ENCODE measurements at places on chromosomes 6 and 20.

DNA sequence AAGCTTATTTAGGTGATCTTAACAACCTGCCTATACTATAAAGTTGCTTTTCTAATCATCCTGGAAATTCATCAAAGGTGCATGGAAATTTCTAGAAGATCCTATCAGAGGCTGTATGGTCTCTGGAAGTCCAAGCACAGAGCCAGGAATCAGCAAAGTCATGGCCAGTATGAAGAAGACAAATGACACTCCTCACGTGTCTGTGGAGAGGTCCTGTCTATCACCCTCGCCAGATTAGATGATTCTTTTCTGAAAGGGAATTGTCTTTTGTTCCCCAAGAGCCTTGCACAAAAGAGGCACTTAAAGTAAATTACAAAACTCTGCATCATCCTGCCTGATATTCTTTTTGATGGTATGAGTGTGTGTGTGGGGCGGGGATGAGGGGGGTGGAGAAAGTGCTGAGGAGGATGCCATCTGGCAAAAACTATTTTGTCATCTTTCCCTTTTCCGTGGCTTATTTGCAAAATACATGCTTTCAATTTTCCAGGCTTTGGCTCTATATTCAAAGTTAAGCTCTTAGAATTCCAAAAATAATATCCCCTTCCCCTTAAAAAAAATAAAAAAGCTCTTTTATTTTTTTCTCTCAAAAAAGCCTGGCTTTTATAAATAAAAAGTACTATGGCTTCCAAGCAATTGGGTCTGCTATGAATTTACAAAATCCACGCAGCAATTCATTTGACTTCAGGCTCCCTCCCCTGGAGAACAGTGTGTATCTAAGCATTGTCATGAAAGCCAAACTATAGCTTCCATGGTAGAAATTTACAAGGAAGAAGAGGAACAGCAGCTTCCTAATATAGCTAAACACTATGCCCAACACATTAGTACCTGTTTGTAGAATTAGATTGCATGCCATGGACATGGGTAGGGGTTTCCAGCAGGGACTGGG, 185.2 kb upstream of the ARG1 start:
- DNase-seq = no peak

DNA sequence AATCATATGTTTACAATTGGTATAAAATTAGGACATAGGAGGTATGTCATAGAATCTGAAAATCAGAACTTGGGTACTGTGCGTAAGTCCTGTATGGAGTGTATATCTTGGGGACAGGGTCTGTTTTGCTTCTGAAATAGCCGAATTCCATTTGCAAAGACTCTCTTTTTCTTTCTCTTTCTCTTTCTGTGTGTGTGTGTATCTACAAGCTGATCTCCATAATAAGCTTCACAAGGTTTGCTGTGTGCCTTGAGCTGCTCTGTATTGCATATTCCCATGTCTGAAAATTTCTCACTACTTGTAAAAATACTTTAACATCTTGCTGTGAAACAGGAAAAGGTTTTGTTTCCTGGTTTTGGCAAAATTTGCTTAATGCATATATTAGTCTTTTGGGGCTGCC, 29.5 kb downstream of the STX11 start:
- DNase-seq = no peak

DNA sequence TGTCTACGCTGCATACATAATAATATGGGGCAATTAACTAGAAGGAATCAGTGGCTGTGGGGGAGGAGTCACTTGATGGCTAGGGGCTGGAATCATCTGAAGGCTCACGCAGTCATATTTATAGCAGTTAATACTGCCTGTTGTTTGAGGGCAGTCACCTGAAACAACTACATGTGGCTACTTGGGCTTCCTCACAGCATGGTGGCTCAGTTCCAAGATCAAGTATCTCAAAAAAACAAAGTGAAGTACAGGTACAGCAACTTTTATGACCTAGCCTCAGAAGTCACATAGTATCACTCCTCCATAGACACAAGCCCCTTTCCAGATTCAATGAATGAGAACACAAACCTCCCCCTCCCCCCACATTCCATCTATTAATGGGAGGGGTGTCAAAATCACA, 63.7 kb downstream of the STX11 start:
- DNase-seq = no peak

- no peak for DNase-seq
Observed at GRCh38 chr6:21999012-21999528, 297.8 kb downstream of the PRL start.

- DNase-seq = no peak
Observed at GRCh38 chr6:127051571-127052260, 66.8 kb upstream of the RSPO3 start.

DNA sequence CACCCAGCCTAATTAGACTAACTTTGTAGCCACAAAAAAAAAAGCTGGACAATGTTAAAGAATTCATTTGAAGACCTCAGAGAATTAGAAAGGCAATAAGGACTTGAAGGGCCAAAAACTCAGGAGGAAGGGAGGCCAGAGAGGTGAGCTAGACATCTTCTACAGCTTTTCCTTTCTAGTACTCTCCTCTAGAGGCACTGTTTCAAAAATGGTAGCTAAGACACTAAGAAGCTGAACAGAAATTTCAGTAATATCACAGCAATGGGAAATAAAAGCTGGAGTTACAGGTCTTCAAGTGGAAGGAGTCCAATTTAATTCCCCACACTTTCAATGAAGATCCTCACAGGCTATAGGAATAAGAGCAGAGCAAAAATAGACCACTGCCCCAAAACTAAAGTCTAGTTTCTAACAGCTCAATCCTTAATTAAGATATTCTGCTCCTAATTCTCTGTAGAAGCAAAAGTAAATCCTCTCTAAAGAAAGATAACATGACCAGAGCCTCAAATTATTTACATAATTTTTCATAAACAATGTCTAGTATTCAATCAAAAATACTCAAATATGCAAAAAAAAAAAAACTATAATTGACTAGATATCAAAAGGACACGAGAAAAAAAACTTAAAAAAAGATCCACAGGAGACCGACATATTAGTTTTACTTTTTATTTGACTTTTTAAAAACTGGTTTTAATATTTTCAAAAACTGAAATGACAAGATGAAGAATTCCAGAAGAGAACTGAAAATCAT, 63.7 kb downstream of the RNGTT start:
- DNase-seq = no peak

DNA sequence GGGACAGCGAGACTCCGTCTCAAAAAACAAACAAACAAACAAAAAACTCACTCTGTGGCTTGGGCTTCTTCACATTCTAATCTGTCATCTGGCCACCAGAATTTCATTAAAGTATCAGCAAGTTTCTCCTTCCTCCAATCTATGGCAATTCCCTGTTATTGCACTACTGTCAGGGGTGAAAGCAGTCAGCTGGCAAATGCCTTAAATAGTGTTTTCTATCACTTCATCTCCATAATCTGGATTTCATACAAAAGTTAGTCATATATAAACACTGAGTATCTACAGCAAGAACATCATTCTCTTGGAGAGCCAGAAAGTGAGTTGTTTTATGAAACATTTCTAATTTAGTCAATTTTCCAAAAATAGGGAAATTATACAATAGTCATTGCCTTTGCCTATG, 56.1 kb downstream of the PHACTR3 start:
- DNase-seq = no peak

GRCh38 chr6:111832833-111833418, 40.3 kb downstream of the FYN start:
- DNase-seq = no peak

DNA sequence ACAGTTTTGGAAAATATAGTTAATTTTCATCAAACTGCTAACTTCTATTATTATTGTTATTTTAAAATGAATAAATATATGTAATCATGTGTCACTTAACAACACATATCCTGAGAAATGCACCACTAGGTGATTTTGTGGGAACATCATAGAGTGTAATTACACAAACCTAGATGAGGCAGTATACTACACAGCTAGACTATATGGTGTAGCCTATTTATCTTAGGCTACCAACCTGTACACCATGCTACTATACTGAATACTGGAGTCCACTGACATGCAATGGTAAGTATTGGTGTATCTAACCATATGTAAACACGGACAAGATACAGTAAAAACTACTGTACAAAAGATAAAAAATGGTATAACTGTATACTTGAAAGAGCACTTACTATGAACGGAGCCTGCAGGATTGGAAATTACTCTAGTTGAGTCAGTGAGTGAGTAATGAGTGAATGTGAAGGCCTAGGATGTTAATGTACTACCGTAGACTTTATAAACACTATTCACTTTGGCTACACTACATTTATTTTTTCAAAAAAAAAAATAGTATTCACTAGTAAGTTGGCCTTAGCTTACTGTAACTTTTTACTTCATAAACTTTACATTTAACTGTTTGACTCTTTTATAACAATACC, 72.4 kb downstream of the ASCC3 start:
- no peak for DNase-seq

DNA sequence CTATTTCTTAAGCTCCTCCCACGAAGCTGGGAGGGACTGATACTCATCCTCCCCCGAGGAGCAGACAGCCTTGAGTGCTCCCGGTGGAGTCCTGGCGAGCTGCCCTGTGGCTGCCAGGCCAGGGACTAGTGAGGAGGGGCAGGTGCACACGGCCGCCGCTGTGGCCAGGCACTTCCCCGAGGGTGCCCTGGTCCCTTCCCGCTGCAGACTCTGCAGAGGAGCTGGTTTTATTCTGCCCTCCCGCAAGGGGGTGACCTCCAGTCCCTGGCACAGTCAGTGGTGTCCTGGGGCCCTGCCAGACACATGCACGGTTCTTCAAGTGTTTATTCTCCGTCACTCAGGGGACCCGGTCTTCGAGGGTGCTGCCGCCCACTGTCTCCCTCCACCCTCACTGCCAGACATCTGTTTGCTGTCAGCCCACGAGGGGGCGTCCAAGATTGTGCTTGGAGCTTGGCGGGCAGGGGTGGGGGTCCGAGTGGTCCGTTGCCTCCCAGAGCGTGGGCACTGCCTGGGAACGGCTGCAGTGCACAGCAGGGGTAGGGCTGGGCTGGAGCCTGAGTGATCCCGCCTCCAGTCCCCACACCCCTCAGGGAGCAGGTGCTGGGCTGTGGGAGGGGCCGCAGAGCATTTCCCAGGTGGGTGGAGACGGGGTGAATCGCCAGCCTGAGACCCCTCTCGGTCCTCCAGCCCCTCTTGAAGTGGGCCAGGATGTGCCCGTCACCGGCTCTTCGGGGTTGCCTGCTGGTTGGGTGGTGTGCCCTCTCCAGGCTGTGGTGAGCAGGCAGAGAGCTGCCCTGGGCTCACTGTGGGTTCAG, 3.1 kb upstream of the CABLES2 start:
- no peak for DNase-seq

DNA sequence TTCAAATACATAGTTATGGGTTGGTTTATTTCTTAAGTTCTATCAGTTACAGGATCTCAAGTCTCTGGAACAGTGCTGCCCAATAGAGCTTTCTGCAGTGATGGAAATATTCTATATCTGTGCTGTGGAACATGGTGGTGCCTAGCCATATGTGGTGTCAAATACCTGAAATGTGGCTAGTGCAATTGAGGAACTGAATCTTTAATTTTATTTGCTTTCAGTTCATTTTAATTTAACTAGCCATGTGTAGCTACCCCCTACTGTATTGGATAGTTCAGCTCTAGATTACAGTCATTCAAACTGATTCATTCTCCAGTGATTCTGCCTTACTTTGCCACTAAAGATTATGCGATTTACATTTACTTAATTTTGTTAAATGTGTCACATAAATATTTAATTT, 503.2 kb downstream of the CDKAL1 start:
- no peak for DNase-seq

DNA sequence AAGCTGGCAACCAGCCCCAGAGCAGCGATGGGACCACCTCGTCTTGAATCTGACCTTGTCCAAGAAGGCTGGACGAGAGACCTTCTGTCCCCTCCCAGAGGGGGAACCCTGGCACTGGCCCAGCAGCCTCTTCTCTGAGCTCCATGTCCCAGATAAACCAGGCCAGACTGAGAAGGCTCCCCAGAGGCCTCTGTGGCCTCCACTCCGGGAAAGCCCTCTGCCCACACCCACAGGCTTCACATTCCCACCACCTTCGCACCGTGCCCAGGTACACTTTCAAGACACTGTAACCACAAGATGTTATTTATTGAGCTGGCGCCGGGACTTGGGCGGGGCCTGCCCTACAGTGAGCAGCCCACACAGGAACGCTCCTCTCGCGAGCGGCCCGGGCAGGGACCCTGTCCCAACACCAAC, 33.2 kb downstream of the ADA start:
- DNase-seq = no peak

- DNase-seq = no peak
Observed at GRCh38 chr6:159100395-159101182, 55.8 kb upstream of the TAGAP start.

DNA sequence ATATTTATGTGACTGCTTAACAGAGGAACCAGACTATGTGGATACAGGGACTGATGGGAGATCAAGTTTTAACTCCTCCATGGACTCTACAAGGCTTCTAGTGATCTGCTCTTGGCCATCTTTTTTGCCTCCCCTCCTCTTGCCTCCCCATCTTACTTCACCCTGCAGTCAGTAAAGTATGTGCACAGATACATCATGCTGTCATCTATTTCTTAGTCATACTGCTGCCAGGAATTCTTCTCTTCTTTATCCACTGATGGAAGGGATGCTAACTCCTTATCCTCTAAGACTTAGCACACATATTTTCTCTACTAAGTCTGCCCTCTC, 27.6 kb upstream of the FAM83C start:
- no peak for DNase-seq

- DNase-seq = no peak
Observed at GRCh38 chr6:118683881-118684872, 32.8 kb upstream of the CEP85L start.

GRCh38 chr20:16158090-16158975, 414.9 kb downstream of the KIF16B start:
- DNase-seq = no peak

GRCh38 chr6:151437401-151437800, 14.5 kb downstream of the RMND1 start:
- no peak for DNase-seq

- DNase-seq = no peak
Observed at GRCh38 chr6:157333537-157333936, 10.2 kb upstream of the TMEM242 start.

DNA sequence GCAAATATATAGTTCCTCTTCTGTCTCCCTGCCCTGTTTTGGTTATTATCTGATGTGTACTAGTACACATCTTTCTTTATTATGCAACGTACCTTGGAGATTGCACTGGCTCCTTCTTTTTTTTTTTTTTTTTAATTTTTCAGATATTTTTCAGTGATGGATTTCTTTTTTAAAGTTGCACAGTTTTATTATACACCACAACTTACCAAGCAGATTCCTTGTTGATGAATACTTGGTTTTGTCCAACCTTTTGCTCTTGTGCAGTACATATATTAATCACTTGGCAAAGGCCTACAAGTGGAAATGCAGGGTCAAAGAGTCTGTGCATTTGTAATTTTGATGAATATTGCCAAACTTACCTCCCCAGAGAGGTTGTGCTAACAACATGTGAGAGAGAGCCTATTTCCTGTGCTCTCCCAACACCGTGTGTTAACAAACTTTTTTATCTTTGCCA, 50.1 kb upstream of the RNF24 start:
- no peak for DNase-seq

- DNase-seq = no peak
Observed at GRCh38 chr6:124973780-124974179, 11.5 kb downstream of the RNF217 start.

DNA sequence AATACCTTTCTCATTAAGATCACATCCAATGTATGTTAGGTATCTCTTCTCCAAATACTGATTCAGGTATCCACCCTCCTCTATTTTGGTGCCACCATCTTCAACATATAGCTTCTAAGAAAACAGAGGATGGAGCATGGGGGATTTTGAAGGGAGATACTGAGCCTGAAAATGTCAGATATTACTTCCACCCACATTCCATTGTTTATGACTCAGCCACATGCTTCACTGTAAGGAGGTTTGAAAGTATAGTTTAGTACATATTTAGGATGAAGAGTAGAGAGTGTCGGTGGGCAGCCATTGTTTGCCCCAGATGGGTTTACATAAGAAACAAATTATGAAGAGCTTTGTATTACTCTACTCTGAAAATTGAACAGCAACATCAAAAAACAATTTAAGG, 286.7 kb downstream of the TFAP2B start:
- no peak for DNase-seq
